ENCODE measurements at places on chromosomes 6 and 20.
A peak's percentile ranks its signal among the peaks of the same experiment; 100 is the strongest.

GRCh38 chr6:13156381-13156780 is 172.0 kb downstream of the TBC1D7 start:
- DNase-seq: no peak

GRCh38 chr6:29647927-29648642 is 8.8 kb upstream of the MOG start:
- no peak for DNase-seq

DNA sequence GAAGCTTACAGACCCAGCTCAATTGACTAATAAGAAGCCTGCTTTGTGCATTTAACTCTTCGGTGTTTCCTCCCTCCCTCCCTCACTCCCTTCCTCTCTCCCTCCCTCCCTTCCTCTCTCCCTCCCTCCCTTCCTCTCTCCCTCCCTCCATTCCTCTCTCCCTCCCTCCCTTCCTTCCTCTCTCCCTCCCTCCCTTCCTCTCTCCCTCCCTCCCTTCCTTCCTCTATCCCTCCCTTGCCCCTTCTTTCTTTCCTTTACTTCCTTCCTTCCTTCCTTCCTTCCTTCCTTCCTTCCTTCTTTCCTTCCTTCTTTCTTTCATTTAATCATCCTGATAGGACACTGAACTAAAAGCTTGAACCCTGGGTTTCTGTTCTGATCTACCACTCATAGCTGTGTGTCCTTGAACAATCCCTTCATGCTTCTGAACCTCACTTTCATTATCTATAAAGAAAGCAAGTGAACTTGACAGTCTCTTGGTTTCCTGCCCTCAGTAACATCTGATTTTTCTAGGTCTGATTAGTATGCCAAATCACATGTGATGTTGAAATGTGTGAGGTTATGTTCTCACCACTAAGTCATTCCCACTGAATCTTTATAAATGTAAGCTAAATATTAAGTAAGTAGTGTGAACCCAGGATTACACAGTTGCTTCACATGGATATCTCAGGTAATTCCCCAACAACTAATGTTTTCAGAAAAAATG is 132.3 kb upstream of the BMP2 start:
- DNase-seq: no peak

- no peak for DNase-seq
Observed at GRCh38 chr6:155782739-155783459, 327.3 kb upstream of the NOX3 start.

- DNase-seq: no peak
Observed at GRCh38 chr6:27863962-27864905, 48.0 kb downstream of the OR2B2 start.

DNA sequence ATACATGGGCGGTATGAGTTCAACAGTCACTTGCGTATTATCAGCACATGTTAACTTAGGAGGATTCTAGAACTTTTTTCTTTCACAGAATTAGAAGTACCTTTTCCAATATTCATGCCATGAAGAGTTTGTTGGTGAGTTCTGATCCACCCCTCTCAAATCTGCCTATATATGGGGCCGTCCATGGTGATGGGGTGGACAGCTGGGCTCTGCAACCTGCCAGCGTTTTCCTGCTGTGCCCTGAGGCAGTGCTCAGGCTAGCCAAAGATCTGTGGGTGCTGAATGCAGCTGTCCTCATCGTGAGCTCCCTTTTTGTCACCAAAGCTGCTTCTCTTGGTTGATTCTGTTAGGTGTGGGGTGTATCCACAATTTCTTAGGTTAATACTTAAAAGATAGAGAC is 88.7 kb downstream of the THBS2 start:
- no peak for DNase-seq

DNA sequence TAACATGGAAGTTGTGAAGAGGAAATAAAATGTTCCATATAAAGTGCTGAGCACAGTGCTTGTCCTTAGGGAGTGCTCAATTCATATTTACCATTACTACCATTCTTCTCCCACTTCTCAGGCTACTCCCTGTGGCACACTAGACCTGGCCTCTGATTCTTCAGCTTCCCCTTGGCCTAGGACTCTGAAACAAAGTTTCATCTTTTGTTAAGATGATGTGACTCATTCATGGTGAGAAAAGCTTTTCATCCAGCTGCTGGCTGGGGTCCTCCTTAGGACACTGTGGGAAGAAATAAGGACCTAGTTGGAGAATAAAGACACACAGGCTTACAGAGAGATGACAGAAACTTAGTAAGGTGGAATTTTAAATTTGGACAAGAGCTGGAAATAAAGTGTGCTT is 314.8 kb downstream of the CDC5L start:
- no peak for DNase-seq

- DNase-seq: no peak
Observed at GRCh38 chr6:114419175-114419574, 76.4 kb upstream of the HS3ST5 start.

GRCh38 chr20:36298795-36299339 is 7.3 kb upstream of the DLGAP4 start:
- no peak for DNase-seq

DNA sequence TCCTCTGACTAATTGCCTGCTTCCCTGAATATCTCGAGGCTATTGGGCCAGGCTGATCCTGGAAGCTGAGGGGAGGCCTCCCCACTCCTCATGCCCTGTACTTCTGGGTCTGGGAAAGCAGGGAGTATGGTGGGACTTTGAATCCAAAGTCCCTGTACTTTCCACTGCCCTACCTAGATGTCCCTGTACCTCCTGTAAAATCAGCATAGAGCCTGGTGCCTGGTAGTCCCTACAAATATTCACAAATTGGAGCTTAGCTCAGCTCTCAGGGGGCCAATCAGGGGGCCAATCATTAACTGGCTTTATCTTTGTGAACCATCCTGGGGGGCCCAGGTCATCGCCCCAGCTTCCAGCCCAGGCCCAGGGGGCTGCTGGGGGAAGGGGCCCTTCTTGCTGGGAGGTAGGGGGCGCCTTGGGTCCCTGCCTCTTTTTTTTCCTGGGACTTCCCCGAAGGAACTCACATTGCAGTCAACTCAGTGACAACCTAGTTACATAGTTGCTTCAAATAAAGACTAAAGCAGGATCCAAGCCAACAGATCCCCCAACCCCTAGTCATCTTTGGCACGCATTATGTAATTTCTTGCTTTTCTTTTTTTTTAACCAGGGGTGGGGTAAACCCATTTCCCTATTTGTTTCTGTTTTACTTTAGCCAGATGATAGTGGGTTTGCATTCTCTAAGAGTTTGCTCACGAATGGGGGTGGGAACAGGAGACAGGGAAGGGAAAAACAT is 6.9 kb upstream of the VEGFA start:
- no peak for DNase-seq

- no peak for DNase-seq
Observed at GRCh38 chr20:18717062-18717461, 96.5 kb upstream of the SCP2D1 start.

DNA sequence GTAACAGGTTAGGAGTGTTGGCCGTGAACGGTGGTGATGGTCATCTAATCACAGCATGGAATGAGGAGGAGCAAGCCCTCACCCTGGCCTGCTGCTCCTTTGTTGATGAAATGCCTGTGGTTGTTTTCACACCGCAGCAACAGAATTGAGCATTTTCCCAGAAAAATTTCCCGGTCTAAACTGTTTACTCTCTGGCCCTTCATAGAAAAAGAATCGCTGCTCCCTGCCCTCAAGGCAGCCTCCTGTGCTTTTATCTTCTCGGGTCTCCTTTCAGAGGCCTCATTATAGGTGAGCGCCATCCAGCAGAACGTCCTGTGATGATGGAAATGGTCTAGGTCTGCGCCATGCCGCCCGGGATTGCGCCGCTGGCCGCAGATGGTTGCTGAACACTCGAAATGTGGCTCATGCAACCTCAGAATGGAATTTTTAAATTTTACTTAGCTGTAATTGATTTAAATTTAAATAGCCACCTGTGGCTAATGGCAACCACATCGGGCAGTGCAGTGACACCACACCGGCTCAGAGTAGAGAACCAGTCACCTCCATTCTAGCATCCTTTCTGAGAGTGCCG is 30.2 kb downstream of the PHACTR3 start:
- no peak for DNase-seq

DNA sequence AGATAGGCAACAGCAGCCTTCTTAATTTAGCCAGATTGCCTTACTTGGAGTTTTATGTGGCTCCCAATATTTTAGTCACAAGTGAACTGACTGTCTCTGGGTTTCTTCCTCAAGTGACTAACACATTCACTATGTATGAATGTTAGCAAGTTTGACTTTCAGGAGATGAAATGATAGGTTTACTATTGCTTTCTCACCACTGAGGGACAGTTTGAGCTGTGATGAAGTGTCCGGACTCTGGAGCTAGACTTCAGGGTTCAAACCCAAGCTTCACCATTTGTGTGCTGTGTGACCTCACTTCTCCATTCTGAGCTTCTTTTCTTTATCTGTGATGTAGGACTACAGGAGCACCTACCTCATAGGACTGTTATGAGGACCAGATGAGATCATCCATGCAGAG is 8.2 kb downstream of the DHX35 start:
- DNase-seq: no peak

DNA sequence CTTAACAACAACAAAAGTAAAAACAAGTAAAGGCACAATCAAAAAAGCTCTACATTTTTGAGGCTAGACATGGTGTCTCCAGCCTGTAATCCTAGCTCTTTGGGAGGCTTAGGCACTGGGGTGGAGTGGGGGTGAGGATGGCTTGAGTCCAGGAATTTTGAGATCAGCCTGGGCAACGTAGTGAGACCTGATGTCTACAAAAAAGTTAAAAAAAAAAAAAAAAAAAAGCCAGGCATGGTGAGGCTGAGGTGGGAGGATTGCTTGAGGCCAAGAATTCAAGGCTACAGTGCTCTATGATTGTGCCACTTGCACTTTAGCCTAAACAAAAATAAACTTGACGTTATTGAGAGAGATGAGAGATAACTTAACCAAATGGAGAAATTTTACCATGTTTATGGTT is 60.1 kb downstream of the QKI start:
- DNase-seq: no peak

GRCh38 chr20:58450254-58450653 is 61.2 kb downstream of the VAPB start:
- no peak for DNase-seq

DNA sequence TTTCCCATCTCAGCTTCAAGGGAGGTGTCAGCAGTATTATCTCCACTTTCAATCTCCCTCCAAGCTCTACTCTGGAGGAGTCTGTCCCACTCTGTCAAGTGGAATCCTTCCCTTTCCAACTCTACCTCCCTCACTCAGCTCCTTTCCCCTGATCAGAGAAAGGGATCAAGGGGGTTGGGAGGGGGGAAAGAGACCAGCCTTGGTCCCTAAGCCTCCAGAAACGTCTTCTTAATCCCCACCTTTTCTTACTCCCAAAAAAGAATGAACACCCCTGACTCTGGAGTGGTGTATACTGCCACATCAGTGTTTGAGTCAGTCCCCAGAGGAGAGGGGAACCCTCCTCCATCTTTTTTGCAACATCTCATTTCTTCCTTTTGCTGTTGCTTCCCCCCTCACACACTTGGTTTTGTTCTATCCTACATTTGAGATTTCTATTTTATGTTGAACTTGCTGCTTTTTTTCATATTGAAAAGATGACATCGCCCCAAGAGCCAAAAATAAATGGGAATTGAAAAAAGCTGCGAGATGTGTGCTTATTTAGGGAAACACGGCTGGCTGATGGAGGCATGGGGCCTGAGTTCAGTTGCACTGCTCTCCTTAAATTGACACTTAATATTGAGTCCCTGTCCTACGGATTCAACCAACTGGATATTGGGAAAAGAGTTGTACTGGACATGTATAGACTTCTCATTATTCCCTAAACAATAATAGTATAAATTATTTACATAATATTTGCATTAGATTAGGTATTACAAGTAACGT is 4.9 kb downstream of the TUBB start:
- DNase-seq: no peak

- DNase-seq: no peak
Observed at GRCh38 chr20:40896814-40897700, 131.6 kb upstream of the TOP1 start.

- no peak for DNase-seq
Observed at GRCh38 chr20:56581701-56582100, 47.4 kb upstream of the TFAP2C start.

DNA sequence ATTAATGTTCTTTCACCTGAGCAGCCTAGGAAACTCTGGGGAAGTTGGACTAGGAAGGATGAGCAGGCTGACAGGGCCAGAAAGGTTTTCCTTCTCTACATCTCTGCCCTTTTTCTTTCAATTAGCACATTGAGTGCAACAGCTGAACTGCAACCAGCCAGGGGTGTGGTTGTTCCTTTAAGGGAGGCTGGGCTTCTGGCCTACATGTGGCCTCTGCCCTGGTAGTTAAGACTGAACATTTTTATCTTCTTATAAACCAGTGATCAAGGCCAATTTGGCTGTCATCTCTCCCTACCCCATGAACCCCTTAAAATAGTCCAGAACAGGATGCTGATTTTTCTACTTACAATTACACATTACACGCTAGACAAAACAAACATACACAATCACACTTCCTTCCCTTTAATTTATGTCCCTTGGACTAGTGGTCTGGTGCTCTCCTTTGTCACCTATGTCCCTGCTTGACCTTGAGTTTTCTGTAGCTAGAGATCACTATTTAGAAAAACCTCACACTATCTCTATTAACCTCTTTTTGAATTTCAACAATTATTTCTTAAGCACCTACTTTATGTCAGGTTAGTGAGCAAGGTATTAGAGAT is 60.3 kb downstream of the RNF217 start:
- no peak for DNase-seq

DNA sequence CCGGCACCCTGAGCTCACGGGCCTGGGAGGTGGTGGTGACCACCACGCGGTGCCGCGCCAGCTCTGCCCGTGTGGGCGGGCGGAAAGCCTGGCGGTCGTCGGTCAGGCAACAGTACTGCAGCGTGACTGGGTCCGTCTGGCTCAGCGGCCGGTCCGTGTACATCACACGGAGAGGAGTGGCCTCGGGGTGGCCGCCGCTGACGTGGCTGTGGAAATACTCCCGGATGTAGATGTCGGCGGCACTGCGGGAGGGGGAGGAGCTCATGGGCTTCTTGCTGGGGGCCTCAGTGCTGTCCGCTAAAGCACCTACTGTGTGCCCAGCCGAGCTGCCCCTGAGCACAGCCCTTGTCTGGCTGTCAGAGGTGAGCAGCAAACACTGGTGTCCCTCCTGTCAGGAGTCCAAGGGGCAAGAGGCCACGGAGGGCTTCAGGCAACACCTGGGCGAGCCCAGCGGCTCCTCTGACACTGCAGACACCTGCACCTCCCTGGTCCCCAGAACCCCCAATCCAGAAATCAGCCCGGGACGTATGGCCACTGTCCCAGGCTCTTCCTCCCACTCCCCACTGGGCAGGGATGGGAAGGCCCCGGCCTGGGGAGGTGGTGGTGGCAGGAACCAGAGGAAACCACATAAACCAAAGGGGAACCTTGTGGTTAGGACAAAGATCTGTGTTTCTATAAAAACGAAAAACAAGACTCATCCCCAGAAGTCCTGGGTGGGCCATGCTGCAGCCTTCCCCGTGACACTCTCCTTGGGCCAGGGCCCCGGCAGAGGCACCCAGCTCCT is 6.5 kb downstream of the HELZ2 start:
- peak; percentile 47 for DNase-seq
